B cell (primary cell): ENCODE measurements at places on chromosomes 6 and 20. TPM values are rescaled to one million over a fixed set of nuclear protein-coding genes. Genes with fewer than 3 reads are reported as not detected.
A peak's percentile ranks its signal among the peaks of the same experiment; 100 is the strongest.

The PI16 gene
- total RNA-seq = 1.1 and 1.4 TPM in 2 replicates

The ACTL10 gene
- total RNA-seq = 6.3 and 9.0 TPM in 2 replicates

DNA sequence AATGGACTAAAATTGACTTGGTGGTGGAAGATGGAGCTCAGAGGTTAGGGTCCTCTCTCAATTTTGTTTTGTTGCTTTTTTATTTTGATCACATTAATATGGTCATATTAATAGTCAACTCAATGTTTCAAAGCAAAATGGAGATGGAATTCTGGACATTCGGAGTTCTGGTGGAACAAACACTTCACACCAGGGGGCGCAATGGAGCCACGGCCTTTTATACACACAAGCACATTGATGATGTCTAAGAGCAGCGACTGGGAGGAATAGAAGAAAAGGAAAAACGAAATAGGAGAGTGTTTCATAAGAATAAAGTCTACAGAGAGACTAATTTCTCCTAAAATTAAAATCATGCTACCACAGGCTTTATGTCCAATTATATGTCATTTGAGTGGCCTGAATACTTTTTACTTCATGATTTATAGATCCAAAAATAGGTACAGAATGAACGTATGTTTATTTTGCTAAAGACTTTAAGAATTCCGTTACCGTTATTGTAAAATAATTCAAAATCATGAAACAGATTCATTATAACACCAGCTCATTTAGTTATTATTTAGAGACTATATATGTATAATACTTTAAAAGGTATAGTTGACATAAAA, 197.6 kb upstream of the SASH1 start:
- peak; percentile 33 for DNase-seq

DNA sequence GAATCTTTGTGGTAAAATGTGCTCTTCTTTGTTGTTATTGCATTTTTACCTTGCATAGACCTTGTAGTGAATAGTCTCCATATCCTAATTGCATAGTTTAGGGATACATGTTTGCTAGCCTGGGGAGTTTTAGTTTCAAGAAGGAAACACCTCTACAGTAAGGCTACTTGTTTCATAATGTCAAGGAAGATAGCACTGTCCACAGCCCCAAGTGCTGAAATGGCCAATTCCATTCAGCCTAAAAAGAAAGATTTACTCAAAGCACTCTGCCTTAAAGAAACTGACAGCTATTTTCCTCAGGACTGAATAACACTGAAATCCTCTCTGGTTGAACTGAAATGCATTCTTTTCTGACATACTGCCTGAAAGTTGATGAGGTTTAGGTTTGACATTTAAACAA, 2.6 kb downstream of the HCRTR2 start:
- DNase-seq = no peak

DNA sequence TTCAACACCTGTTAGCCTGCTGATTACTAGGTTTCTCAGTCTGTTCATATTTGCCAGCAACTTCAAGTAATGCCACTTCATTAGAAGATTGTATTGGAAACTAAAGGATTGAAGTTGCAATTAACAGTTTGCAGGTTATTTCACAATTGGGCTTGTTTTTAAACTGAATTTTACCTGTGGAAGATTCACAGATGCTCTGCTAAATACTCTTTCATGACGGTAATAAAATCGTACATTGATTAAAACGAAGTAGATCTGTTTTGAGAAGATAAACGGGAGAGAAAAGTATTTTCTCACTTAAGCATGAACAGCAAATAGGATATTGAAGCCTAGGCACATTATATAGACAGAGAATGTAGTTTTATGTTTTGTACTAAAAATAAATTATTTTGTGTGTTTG, 1.6 kb downstream of the RNF182 start:
- no peak for DNase-seq

- peak; percentile 74 for DNase-seq
Measured at GRCh38 chr6:156778454-156779205, 1.5 kb downstream of the ARID1B start.
